ENCODE measurements at places on chromosomes 7 and 10. TPM values are rescaled to one million over a fixed set of nuclear protein-coding genes. Genes with fewer than 3 reads are reported as not detected.

Gene TWIST1
- total RNA-seq: 12.0 TPM

Gene COL1A2
- total RNA-seq: 6,663 TPM

Gene C10orf71
- total RNA-seq: 4.7 TPM

Gene EPO
- total RNA-seq: not detected

Gene AFAP1L2
- 24.0 TPM for total RNA-seq

Gene FOXK1
- 17.2 TPM for total RNA-seq

Gene PFKP
- 12.5 TPM for total RNA-seq

Gene AKR1C8
- not detected for total RNA-seq

Gene GNG11
- total RNA-seq: 20.4 TPM

Gene PDE6C
- not detected for total RNA-seq

Gene PCLO
- 0.52 TPM for total RNA-seq

Gene UNC5B
- 6.3 TPM for total RNA-seq

Gene AGAP9
- 1.0 TPM for total RNA-seq

Gene MAGI2
- 4.2 TPM for total RNA-seq

Data from skeletal muscle tissue (tissue), 5 donors.